Activated naive CD4-positive, alpha-beta T cell (primary cell): ENCODE measurements at places on chromosomes 5 and 9.

- no peak for DNase-seq
Measured at GRCh38 chr5:6943197-6944112, 230.2 kb downstream of the TENT4A start.

GRCh38 chr5:11560915-11561697 is 343.1 kb downstream of the CTNND2 start:
- DNase-seq: no peak

GRCh38 chr9:132063281-132063680 is 16.4 kb downstream of the MED27 start:
- no peak for DNase-seq

DNA sequence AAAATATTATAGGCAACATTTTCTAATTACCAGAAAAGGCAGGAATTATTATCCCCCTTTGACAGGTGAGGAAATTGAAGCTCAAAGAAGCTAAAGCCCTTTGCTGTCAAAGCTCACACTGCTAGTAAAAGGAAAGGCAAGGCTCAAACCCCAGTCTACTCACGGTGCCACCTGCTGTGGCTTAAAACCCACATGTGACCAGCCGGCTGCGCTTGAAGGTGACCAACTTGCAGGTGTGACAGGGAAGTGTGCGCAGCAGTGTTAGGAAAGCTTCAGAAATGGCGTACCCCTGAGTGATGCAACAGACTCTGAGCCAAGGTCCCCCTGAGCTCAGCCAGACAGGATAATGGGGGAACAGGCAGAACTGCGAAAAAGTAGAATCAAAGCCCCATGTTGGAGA is 45.2 kb downstream of the PAX5 start:
- DNase-seq: no peak

GRCh38 chr5:135211083-135211790 is 177.2 kb upstream of the PITX1 start:
- no peak for DNase-seq
